ENCODE measurements at places on chromosomes 6 and 20.
A peak's percentile ranks its signal among the peaks of the same experiment; 100 is the strongest.

DNA sequence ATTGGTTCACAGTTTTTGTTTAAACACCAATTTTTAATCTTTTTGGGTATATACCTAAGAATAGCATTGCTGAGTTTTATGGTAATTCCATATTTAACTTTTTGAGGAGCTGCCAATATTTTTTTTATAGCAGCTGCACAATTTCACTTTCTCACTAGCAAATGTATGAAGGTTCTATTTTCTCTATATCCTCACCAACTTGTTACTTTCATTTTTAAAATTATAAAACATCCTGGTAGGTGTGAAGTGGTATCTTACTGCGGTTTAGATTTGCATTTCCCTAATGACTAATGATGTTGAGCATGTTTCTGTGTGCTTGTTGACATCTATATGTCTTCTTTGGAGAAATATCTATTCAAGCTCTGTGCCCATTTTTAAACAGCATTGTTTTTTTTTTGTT is 452.1 kb downstream of the GRIK2 start:
- no peak for DNase-seq

DNA sequence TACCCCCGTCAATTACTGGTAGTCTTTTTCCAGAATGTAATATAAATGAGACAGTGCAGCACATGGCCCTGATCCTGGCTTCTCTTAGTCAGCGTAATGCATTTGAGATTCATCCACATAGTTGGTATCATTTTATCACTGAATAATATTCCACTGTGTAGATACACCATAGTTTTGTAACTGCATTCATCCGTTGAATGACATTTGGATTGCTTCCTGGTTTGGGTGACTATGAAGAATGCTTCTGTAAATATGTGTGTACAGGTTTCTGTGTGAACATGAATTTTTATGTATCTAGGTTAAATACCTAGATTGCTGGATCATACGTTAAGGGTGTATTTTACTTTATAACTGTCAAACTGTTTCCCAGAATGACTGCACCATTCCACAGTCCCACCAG is 62.6 kb upstream of the STMND1 start:
- peak; percentile 3 for DNase-seq

- DNase-seq, result no peak
These were observed 168.7 kb downstream of the BTBD3 start for GRCh38 chr20:12086359-12086758.

- peak; percentile 62 for DNase-seq
These were observed 67.6 kb downstream of the PSMG4 start for GRCh38 chr6:3326184-3326971.

DNA sequence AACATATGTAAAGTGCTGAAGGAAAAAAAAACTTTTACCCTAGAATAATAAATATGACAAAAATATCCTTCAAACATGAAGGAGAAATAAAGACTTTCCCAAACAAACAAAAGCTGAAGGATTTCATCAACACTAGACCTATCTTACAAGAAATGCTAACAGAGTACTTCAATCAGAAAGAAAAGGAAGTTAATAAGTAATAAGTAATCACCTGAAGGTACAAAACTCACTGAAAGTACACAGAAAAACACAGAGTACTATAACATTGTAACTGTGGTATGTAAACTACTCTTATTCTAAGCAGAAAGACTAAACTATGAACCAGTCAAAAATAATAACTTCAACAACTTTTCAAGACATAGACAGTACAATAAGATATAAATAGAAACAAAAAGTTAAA is 61.4 kb upstream of the MTRF1L start:
- DNase-seq, result no peak

DNA sequence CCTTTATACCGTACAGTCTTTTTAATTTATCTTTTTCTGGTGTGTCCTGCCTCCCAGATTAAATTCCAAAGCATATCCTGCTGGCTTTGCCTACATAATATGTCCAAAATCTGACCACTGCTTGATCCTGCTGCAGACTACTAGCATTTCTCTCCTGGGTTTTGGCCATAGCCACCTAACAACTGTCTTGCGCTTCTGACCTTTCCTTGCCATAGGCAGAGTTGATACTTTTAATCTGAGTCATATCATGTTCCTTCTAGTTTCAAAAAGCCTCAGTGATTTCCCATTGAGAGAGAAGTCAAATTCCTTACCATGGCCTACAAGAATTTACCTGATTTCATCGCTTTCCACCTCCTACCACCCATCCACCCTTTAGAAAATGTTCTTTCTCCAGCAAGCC is 104.8 kb downstream of the BCKDHB start:
- peak; percentile 6 for DNase-seq

DNA sequence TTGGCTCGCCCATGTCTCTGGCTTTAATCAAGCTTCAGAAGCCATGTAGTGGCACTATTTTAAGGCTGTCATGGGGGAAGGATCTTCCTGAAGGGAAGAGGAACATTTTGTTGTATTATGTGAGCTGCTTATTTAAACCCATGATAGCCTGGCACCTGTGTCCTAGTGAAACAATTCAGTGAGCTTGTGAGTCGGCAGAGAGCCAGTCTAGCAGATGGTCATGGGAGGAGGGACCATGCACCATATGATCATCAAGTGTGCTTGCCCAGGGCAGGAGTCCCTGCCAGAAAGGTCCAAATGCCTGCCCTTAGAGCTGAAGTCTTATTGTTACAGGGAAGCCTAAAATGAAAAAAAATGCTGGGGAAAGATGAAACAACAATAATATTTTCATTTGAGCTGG is 132.9 kb downstream of the PRDM13 start:
- DNase-seq, result no peak

GRCh38 chr6:53310771-53311585 is 37.8 kb downstream of the ELOVL5 start:
- DNase-seq, result no peak

DNA sequence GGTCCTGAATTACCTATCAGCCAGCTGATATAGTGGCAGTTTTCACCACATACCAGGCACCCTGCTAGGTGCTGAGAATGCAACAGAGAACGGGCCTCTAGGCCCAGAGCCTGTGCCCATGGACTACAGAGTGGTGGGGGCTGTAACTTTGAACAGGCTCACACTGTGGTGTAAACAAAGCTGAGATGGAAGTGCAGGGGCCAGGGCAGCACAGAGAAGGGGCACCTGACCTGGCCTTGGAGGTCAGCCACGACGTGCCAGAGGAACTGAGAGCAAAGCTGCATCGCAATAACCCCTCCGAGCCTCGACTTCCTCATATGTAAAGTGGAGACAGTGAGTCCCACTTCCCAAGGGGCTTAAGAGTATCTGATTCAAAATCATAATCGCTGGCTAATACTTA is 105.8 kb downstream of the MAFB start:
- no peak for DNase-seq

GRCh38 chr6:36075656-36076055 is 48.0 kb downstream of the MAPK14 start:
- no peak for DNase-seq

GRCh38 chr6:35719830-35720733 is 16.8 kb upstream of the ARMC12 start:
- DNase-seq, result no peak

GRCh38 chr6:7976485-7977056 is 66.0 kb upstream of the TXNDC5 start:
- DNase-seq, result no peak

GRCh38 chr20:47444584-47444983 is 57.1 kb upstream of the NCOA3 start:
- no peak for DNase-seq

GRCh38 chr20:8127553-8128255 is 4.4 kb upstream of the PLCB1 start:
- peak; percentile 38 for DNase-seq

DNA sequence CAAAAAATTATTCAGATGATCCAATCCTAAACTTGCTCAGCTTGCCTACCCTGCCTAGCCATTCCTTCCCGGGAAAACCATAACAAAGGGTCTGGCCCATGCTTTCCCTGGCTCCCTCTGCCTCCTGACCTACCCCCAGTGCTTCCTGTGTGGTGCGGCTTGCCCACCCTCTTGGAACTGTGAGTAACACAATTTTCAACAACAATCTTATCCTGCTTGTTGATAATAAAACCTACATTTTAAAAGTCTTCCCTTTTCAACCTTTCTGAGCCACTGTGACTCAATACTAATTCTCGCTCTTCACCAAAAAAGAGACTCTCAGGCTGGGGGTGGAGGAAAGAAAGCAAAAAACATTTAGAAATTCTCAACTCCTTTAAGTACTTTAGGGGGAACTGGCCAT is 18.0 kb downstream of the EXOC2 start:
- DNase-seq, result no peak
